ENCODE measurements at places on chromosomes 16 and 17.

DNA sequence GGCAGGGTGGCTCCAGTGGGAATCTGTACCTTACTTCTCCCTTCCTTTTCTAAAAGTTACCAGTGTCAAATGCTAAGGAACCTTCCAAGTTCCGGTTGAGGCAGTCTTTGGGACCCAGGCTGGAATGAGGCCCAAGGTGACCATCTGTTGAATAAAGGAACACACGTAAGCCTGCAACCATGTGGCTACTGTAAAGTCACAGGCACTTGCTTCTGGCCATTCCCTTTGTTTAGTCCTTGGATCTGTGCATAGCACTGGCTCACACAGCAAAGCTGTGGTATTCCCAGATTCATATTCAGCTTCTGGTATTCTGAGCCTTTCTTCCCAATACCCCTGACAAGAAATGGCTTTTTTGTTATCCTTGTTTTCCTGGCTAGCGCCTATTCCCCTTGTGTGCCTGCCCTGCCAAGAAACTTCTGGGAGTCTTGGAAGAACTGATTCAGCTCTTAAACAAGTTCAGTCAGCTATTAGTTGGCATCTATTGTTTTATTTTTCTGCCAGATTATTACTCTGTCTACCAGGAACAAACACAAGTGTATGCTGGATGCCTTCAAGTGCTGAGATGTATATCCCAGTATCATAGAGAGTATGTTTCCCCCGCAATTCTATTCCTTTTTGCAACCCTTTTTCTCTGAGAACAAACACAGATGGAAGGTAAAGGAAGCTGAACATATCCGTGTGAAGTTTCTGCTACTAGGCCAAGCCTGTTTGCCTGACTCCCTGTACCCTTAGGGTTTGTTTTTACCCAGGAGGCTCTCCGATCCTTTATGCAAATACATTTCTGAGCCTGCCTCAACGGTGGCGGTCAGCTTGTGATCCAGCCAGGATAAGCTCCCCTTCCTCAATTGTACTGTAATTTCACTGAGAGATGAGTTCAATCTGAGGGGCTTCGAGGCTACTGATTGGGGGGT lies 13.2 kb downstream of the TMEM238L start:
- no peak for DNase-seq

GRCh38 chr17:62648956-62649294 lies 21.5 kb downstream of the MRC2 start:
- no peak for DNase-seq

- DNase-seq = peak; percentile 80
Observed at GRCh38 chr17:7323731-7324437, 5.3 kb downstream of the NEURL4 start.

GRCh38 chr17:82840431-82840831 lies 609 bp upstream of the ZNF750 start:
- DNase-seq = no peak

DNA sequence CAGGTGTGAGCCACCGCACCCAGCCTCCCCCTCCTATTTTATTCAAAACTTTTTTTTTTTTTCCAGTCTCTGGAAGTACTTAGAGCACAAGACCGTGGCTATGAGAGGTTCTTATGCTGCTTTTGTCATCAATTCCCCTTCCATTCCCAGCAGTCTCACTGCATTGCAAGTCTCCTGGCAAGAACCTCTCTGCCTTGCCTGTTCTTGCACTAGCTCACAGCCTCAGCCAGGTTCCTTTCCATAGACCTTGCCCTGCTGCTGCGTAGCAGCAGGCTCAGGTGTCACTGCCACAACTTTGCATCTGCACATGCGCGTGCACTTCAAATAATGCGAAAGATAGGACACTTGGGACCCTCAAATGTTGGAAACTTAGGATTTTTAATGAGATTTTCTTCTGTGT lies 15.6 kb downstream of the ATP6V0A1 start:
- DNase-seq = no peak
